ENCODE measurements at places on chromosomes 6 and 20.

DNA sequence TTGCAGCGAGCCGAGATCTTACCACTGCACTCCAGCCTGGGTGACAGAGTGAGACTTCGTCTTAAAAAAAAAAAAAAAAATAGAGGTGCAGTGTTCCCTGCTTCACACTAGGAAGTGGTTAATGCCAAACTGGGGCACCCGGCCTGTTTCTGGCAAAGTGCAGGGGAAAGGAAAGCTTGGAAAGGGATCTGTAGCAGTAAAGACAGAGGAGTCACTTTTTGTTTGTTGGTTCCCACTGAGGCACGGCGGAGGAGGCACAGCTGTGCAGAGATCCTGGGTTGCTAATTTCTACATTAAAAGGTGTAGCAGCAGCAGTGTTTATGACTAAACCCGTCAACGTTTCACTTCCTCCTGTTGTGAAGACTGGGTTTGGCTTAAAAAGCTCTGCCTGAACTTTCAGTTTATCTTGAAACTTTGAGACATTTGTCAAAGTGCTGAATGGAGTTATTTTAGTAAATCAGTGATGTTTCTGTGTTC is 125.6 kb downstream of the CARMIL1 start:
- peak; percentile 15 for DNase-seq

DNA sequence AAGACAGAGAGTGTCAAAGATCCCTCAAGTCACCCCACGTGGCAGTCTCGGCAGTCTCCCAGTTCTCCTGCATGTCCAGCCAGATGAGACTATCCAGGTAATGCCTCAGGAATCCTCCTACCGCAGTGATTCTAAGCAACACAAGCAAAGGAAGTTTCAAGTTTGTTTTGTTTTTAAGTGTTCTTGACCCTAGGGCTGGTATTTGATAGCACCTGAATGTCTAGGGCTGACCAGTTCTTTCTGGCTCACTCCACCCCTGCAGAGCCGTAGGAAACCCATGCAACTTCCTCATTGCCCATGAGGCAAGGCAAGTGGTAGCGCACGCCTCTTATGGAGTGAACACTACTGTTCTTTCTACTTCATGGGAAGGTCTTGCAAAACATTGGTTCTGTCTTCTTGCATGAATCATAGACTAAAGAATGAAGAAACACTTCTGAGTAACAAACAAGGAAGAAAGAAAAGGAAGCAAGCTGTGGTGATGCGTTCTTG is 24.8 kb upstream of the FOXQ1 start:
- DNase-seq: no peak

- no peak for DNase-seq
Measured at GRCh38 chr20:56826705-56827665, 197.9 kb downstream of the TFAP2C start.

- DNase-seq: no peak
Measured at GRCh38 chr20:59421089-59421488, 120.7 kb downstream of the EDN3 start.

DNA sequence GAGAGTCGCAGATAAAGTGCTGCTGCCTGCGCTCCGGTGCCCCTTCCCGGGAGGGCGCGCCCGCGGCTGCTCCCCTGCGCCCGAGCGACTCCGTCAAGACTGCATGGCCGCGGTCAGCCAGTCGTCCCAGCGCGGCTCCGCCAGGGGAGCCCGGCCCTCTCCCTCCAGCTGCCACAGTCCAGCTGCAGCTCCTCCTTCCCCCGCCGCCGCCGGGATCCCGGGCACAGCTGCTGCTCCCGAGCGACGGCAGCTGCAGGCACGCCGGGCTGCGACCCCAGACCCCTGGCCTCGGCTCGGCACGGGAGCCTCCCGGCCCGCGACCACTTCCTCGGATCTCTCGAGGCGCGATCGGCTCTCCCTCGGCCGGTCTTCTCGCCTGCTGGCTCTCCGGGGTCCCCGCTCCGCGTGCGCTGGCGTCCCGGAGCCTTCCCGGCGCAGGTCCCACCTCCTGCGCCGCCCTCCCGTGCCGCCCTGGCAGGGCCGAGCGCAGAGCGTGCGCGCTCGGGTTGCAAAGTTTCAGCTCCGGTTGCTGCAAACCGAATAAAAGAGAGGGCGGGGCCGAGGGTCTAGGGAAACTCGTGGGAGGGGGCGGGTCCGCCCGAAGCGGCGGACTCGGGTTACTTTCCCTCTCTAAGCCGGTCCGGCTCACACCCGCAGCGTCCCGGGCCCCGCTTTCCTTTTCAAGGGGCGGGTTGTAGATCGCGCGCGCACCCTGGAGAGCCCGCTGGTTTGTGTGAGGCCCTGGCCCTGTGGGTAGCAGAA is at the start of gene CNKSR3:
Gene CNKSR3, minus strand, starts transcription at position 542 of the 762 bp plus-strand sequence. CDS start 571 bp downstream, outside the sequence.
- peak; percentile 33 for DNase-seq

DNA sequence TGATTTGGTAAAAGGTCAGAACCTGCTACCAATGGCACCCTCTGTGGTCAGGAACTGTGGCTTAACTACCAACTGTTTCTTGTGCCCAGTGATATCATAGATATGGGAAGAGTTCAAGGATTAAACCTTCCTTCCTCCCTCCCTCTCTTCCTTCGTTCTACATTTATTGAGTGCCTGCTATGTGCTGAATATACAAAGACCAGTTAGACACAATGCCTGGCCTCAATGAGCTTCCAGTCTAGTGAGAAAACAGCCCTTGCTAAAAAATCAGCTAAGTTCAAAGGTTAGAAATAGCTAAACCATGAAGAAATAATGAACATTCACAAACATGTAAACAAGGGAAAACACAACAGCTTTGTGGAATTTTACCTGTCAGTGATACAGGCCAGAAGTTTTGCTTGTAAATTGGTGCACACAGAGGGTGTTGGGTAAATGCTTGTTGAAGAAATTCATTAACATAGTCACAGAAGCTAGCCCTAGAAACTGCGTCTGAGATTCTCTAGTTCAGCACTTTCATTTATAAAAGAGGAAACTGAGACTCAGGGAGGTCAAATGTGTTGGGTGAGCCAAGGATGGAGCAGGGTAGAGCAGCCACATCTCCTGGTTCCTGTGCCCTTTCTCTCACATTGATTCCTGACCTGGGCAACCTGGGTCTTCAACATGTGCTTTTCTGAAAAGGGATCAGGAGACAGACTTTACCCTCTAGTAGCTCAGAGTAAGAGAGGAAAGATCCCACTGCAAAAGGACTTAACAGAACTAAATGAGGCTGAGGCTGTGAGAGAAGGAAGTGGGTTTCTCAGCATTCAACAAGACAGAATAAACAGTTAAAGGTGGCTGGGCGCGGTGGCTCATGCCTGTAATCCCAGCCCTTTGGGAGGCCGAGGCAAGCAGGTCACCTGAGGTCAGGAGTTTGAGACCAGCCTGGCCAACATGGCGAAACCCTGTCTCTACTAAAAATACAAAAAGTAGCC is 14.4 kb upstream of the FOXO3 start:
- no peak for DNase-seq

DNA sequence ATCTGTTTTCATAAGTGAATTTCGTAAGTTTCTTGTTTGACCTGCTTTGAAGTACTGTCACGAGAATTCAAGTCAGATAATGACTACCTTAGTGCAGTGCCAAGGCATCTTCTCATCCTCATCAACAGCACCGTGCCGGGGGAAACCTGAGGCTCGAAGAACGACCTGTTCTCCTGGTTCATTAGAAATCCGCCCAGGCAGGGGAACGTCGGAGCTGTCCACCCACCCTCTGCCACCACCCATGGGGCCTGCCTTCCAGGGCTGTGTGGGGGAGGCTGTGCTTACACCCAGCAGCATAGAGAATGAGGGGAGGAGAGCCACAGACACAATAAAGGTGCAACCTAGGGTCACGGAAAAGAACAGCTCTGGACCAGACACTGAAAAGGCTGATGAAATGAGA is 101.6 kb downstream of the RAMACL start:
- DNase-seq: no peak

- no peak for DNase-seq
Measured at GRCh38 chr6:7745942-7746341, 20.0 kb downstream of the BMP6 start.

DNA sequence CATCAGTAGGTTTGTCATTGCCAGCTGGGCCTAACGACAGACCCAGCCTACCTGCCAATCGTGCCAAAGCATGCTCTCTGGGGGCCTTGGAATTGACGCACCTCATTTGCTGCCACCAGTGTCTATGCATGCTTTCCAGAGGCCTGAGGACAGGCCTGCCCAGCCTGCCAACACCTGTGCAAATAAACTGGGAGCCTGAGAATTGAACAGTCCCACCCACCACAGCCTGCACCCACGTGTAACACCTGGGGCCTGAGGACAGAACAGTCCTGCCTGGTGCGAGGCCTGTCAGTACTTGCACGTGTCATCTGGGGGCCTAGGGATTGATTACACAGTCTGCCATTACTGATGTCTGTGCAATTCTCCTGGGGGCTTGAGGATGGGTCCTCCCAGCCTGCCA is 6.2 kb upstream of the RNF217 start:
- DNase-seq: no peak

- peak; percentile 56 for DNase-seq
Measured at GRCh38 chr6:2353412-2354137, 108.2 kb upstream of the GMDS start.

GRCh38 chr20:41903586-41903985 is 285.4 kb upstream of the CHD6 start:
- no peak for DNase-seq

- DNase-seq: no peak
Measured at GRCh38 chr20:34088305-34089174, 23.5 kb downstream of the EIF2S2 start.

GRCh38 chr6:34242252-34243130 is 5.8 kb downstream of the HMGA1 start:
- DNase-seq: no peak

- no peak for DNase-seq
Measured at GRCh38 chr6:87420360-87420759, 12.6 kb downstream of the CFAP206 start.

DNA sequence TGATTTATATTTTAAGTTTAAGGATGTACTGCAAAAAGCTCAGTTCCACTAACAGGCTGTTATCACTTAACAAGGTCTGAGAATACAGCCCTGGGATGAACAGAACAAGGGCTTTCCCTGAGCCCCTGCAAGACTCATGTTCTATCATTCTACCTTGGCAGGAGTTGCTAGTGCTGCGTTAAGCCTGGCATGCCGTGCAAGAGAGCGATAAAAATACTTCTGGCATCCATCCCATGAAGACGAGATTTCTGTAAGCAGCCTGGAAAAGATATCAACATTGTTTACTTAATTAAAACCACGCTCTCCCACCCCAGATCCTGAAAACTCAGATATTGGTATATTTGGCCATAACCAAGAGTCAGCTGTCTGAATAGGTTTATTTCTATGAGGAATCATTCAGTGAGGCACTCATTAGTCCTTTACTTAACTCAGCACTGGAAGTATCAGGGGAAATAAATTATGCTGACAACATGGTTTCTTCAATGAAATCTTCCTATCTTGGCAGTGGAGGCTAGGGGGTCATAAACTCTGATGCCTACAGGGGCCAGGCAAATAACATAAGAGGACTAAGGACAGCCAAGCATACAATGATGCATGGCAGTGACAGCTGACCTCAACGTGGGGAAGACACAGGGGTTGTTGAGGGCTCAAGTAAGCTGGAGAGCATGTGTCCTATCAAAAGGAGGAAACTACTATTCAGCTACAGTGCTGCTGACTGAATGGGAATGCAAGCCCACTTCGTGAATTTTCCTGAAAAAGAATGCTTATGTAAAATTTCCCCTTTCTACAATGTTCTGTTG is 37.6 kb upstream of the LYRM2 start:
- no peak for DNase-seq

GRCh38 chr6:19399406-19399805 is 437.8 kb upstream of the ID4 start:
- no peak for DNase-seq

GRCh38 chr6:87794922-87795885 is 93.2 kb upstream of the AKIRIN2 start:
- DNase-seq: no peak

DNA sequence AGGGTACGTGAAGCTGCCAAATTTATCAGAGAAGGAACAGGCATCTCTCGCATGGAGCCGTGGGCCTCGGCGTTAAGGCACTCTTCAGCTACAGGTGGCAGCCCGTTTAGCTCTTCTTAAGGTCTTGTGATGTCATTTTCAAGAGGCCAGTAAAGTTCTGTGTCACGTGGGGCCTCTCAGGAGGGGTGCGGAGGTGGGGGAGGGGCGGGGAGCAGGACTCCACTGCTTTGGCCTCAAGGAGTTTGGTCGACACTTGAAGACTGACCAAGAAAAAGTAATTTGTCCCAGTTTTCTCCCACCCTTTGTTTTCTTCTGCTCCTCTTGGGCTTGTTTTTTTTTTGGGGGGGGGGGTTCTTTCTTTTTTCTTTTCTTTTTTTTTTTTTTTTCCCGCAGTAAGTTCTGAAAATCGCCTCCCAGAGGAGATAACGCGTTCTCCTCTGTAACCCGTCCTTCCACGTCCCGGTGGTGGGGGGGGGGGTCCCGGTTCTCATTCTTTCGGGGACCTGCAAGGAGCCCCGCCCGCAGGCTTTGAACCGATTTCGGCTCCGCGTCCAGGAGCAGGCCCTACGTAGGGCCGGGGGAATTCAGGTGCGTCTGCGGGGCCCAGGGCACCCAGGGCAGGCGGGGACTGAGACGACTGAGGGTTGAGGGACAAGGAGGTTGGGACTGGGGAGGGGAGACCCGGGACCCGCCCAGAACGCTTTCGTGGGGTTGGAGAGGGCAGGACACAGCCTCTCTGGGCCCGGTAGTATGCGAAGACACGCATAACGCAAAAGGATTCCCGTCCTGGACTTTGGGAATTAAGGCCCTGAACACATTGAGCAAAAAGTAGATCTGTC is 26.0 kb downstream of the GPX6 start:
- peak; percentile 26 for DNase-seq

DNA sequence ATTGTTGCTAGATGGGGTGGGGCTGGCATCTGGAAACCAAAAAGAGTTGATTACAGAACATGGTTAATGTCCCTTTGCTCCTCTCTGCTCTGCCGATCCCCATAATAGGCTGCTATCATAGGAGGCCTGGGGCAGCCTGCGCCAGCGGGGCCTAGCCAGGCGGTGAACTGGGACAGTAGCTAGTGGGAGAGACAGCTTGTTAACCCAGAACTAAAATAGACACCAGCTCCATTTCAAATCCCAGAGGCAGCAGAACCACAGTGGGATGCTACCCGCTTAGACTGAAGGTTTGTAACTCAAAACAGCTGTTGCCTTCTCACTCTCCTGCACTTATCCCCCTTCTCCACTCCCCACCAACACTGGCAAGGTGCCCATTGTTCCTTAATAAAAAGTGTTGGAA is 98.5 kb downstream of the SSR1 start:
- no peak for DNase-seq

DNA sequence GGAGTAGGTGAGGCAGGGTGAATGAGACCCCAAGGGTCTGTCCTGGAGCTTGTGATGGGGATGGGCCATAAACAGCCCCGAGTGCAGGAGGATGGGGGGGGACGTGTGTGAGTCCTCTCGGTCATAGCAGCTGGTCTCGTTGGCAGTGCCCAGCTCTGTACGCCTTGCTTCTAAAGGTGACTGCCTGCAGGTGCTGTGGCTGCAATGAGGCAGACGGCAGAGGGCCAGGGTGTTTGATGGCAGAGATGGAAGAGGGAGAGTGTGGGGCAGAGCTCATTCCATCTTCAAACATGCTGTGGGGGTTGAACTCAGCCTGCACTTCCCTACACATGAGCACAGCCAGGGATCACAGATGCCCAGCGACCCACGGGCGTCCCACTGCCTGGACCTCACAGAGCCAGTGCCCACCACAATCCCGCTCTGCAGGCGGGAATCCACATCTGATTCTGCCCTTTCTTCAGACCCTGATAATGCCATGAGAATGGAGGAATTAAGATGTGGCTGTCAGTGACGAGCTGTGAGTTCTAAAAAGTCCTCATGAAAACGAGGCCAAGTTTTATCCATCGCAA is 123.3 kb upstream of the CDH4 start:
- no peak for DNase-seq

- no peak for DNase-seq
Measured at GRCh38 chr20:53434662-53435061, 159.0 kb downstream of the ZNF217 start.

GRCh38 chr6:84651583-84651982 is 112.8 kb downstream of the TBX18 start:
- no peak for DNase-seq

Data from stimulated activated CD4-positive, alpha-beta T cell treated with anti-CD3 and anti-CD28 coated beads, Interleukin-2, amount 100 ng/mL, for 48 hours (primary cell).